Dermis microvascular lymphatic vessel endothelial cell (primary cell): ENCODE measurements at places on chromosomes 2 and 18.

DNA sequence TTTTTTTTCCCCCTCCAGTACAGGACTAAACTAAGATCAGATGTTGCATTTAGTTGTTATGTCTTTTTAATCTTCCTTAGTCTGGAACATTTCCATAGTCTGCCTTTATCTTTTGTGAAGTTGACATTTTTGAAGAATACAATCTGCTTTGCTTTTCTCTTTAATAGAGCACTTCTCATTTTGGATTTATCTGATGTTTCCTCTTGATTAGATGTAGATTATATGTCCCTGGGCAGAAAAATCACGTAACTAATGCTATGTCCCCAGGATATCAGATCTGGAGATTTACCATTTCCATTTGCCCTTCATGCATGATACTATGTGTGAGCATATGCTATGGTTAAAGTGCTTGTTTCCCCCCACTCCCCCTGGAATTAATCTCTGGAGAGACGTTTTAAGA lies 6.2 kb downstream of the ZNF638 start:
- DNase-seq, result no peak

DNA sequence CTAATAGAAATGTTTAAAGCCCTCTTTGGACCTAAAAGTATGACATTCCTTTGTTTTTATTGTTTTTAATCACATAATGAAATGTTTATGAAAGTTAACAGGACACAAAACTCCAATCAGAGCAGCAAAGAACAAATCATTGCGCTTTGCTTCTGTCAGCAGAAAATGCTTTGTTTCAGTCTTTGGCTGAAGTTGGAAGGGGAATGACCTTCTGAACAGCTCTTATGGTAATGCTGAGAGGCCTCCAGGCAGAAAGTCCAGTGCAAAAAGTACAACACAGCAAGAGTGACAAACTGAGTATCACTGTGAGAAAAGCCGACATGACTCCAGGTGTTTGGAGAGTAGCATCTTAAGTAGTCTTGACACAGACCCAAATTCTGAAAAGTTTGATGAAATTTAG lies 147.7 kb upstream of the SP5 start:
- DNase-seq, result no peak

- DNase-seq, result no peak
Measured at GRCh38 chr2:65199166-65199565, 28.5 kb upstream of the ACTR2 start.

GRCh38 chr2:102014041-102014345 lies 22.2 kb downstream of the IL1R2 start:
- no peak for DNase-seq

DNA sequence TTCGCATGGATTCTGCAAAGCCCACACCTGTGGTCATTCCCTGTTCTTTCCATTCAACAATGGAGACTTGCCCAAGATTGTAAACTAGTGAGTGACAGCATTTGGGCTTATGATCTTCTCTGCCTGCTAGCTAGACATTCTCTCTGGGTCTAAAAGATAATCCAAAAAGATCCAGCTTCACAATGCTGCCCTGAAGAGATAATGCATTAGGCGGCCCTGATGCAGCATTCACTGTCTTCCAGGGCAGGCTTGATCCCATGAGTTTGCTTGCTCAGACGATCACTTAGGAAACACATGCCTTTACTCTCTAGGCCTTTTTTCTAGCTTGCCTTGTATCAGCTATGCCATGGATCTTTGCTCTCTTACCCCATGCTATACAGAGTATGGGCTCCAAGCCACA lies 196.1 kb downstream of the SETBP1 start:
- DNase-seq, result no peak

- no peak for DNase-seq
Measured at GRCh38 chr2:6794448-6794847, 71.3 kb downstream of the CMPK2 start.

DNA sequence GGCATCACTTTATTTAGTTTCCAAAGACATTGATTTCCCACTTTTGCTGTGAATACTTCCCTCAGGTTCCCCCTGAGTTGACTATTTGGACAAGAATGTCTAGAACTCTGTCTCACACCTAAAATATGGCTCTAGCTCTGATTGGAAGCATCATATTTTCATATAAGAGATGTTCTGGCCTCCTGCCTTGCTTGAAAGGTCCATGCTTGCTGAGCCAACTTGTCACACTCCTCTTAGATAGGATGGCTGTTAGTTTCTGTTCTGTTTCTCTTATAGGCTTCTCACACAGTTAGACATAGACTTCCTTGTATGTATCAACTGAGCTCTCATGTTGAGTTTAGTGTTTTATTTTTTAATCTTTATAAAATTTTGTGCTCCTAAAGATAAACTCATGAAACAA lies 87.1 kb downstream of the CNTNAP5 start:
- DNase-seq, result no peak

- DNase-seq, result no peak
Measured at GRCh38 chr2:66186537-66186936, 248.4 kb upstream of the MEIS1 start.

GRCh38 chr2:47223980-47224379 lies 68.9 kb upstream of the STPG4 start:
- DNase-seq, result no peak

GRCh38 chr2:207828361-207829057 lies 58.8 kb upstream of the FZD5 start:
- DNase-seq, result peak; percentile 55

DNA sequence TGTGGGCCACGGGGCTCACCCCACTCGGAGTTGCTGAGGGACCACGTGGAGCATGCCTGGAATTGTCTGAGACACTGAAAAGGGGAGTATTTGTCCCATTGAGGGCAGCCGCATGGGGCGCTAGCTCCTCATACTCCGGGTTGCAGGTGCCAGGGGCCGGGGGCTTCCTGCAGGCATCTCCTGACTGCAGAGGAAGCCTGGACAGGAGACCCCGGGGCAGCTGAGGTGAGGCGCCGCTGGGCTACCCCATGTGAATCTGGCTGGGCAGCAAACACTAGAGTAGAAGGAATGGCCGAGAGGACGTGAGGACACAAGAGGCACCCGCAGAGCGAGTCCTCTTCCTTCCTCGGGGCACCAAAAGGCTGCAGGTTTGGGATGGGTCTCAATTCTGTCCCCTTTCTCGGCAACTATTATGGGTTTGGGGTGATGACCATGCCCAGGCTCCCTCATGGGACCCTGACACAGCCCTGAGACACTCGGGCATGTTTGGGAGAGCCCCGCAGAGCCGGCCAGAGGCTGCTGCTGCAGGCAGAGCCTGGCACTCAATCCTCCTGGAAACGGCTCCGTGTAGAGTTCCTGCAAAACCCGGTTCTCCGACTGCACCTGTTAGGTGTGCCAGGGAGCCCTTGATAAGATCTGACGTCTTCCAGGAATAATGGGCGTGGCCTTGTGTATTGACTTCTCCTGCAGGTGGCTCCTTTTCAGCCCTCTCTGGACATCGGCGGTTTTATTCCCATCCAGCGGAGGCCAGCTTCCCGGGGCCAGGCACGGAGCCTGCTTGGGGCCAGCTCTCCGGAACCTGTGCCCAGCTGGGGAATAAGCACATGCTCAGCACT lies 77.0 kb downstream of the CTIF start:
- no peak for DNase-seq

- no peak for DNase-seq
Measured at GRCh38 chr18:79685281-79685680, 5.7 kb downstream of the CTDP1 start.

- no peak for DNase-seq
Measured at GRCh38 chr2:61811821-61812220, 42.0 kb downstream of the FAM161A start.

GRCh38 chr2:161306919-161307318 lies 1.3 kb upstream of the PSMD14 start:
- no peak for DNase-seq

DNA sequence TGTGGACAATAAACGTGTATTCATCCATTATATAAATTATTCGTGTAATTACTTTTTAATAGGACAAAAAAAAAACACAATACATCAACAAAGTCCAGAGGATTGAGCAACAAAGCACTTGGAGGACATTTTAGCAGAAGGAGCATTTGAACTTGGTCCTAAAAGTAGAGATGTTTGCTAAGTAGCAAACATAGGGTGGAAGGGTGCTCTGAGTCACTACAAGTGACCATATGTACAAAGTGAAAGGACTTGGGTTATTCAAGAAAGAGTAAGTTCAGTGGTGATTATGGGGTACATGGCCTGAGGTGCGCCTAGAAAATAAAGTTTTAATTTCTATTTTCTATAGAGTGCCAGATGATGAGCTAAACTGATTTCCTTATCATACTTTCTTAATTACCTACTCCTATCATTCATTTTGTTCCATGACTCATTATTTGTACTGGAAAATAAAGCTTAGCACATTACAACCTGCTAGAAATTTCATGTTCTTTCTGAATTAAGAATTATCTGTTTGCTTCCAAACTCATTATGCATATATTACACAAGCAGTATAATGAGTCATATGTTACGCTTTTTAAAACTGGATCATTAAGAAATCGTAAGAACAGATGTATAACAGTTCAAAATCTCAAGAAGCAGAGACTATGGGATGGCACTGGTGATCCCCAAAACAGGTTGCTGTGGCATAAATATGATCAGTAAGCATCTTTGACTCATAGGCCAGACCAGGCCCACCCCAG lies 13.1 kb upstream of the PPP1R1C start:
- DNase-seq, result no peak

DNA sequence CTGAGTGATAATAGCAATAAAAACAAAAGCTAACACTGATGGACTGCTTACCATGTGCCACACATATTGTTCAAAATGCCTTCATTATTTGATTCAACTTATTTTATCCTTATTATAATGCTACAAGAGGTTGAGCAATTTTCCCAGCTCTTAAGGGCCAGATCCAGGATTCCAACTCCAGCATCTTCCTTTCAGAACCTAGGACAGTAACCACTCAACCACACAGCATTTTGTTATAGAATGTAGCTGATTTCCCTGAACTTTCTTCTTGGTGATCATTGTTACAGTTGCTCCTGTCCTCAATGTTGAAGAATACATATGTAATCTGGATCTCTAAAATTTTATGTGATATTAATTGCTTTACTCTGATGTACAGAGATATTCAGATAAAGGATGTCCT lies 341.7 kb downstream of the PIK3C3 start:
- DNase-seq, result no peak

GRCh38 chr18:11983592-11983991 lies 2.3 kb downstream of the IMPA2 start:
- peak; percentile 12 for DNase-seq

- DNase-seq, result peak; percentile 42
Measured at GRCh38 chr2:206805887-206806607, 40.6 kb downstream of the FASTKD2 start.

- DNase-seq, result no peak
Measured at GRCh38 chr2:73295751-73296400, 2.5 kb upstream of the EGR4 start.

GRCh38 chr2:189327879-189328847 lies 113.1 kb upstream of the WDR75 start:
- DNase-seq, result no peak

DNA sequence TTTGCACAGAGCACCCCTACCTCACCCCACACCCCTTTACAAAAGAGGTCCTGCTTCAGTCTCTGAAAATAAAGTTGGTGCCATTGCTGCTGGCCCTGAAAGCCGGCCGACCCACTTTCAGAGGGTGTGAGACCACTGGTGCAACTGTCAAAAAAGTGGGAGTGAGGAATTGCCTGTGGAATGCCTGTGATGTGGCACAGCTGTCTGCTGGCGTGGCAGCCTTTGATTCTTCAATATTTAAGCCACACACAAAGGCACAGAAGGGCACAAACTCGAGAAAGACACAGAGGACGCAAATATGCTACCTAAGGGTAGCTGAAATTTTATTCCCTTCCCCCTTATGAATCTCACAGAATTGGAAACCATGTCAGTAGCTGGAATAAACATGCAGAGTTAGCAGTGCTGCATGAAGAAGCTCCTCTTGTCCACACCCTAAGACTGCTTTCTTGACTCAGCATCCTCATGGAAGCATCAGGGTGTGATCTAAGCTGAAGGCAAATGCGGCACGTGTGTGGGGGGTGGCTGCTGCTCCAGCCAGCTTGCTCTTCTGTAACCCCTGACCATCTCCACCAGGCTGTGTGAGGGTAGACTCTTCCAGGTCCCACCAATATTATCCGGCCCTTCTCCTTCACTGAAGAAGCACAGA lies 92.3 kb downstream of the CELF4 start:
- no peak for DNase-seq

GRCh38 chr2:211407076-211407475 lies 850.7 kb downstream of the CPS1 start:
- DNase-seq, result no peak

- DNase-seq, result no peak
Measured at GRCh38 chr2:121804997-121805765, 49.7 kb downstream of the TSN start.

GRCh38 chr2:235463893-235464292 lies 29.9 kb upstream of the AGAP1 start:
- DNase-seq, result no peak

DNA sequence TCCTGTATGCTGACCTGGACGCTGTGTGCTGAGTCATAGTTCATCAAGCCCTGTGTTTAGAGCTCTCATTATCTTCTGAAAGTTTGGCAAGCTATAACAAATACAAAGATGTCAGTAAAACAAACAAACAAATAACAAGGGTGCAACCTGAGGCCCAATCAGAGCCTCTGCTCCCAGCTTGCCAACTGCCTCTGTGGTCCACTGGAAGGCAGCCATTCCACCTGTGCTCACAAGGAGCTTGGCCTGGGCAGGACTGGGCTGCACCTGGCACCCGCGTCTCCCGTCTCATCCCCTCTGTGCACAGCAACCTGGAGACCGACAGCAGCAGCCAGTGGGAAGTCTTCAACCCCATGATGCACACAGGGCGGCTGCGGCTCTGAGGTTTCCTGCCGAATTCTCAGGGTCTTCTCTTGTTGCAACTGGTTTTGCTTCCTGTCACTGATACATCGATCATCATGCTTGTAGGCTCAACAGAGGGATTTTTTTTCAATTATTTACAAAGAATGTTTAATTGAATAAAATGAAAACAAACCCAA lies 97.8 kb downstream of the TMEM18 start:
- no peak for DNase-seq

- no peak for DNase-seq
Measured at GRCh38 chr18:26854292-26854881, 11.1 kb downstream of the AQP4 start.

- no peak for DNase-seq
Measured at GRCh38 chr2:46012618-46013240, 284.5 kb upstream of the EPAS1 start.
